HT-29 (cell line): ENCODE measurements at places on chromosomes 1 and 21.

- DNase-seq: no peak
These were observed 118.5 kb downstream of the HLX start for GRCh38 chr1:220997791-220998190.

DNA sequence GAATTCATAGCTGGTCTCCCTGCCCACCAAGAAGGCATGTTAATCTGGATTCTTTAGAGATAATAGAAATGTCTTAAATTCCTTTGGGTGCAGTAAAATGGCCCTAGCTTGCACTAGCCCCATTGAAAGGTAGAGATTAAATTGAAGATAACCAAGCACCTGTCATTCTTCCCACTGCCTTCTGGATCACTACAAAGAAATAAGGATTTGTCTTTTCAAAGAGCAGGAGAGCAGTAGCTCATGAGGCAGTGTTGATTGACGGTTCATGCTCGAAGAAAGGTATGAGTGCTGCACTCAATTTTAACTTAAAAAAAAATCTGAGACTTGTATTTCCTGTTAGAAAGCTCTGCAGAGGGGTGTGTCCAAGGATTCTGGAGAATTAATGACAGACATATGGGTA, 74.9 kb upstream of the F3 start:
- no peak for DNase-seq

- peak; percentile 83 for DNase-seq
These were observed 149.2 kb downstream of the PSMG1 start for GRCh38 chr21:39033878-39034589.

DNA sequence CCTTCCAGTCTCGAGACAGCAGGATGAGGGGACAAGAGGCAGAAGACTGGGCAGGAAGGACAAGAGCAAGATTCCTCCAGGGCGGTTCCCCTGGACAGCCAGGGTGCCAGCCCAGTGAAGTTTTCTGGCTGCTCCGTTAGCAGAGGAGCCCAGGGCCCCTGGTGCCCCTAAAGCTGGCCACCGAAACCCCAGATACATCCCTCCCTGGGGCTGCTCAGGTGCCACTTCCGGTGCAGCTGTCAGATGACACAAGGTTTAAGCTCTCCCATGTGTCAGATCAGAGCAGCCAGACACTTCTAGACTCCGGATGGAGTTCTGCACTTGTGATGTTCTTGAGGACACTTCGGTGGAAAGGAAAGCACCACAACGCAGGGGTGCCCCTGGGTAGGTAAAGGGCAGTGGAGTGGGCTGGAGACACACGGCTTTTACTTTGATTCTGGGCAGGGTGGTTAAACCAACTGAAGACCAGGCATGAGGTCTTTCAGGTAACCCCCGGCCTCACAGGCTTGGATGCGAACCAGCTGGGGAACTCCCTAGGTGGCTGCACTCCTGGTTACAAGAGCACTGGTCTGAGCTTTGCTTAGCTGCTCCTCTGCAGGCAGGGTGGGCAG, 85.7 kb downstream of the ITPKB start:
- no peak for DNase-seq

- peak; percentile 40 for DNase-seq
These were observed 597.9 kb upstream of the ADAMTS5 start for GRCh38 chr21:27564684-27565301.

DNA sequence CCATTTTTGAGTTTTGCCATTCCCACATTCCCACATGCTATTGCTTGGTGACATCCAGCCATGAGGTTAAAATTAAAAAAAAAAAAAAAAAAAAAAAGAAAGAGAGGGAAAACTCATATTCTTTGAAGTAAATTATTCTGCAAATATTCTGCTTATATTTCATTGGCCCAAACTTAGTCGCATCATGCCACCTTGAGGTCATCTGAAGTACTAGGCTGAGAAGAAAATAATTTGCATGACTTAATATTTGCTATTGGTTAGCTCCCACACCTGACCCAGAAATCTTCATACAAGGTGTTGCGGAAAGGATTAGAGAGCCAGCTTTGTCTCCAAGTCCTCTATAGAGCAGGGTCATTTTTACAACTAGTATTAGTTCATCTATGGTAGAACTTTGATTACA, 2206.0 kb downstream of the MRPL39 start:
- peak; percentile 5 for DNase-seq

- peak; percentile 89 for DNase-seq
These were observed 47.4 kb upstream of the PRDX6 start for GRCh38 chr1:173429471-173430402.

- DNase-seq: no peak
These were observed 154.1 kb downstream of the TGFBR3 start for GRCh38 chr1:91731815-91732214.

DNA sequence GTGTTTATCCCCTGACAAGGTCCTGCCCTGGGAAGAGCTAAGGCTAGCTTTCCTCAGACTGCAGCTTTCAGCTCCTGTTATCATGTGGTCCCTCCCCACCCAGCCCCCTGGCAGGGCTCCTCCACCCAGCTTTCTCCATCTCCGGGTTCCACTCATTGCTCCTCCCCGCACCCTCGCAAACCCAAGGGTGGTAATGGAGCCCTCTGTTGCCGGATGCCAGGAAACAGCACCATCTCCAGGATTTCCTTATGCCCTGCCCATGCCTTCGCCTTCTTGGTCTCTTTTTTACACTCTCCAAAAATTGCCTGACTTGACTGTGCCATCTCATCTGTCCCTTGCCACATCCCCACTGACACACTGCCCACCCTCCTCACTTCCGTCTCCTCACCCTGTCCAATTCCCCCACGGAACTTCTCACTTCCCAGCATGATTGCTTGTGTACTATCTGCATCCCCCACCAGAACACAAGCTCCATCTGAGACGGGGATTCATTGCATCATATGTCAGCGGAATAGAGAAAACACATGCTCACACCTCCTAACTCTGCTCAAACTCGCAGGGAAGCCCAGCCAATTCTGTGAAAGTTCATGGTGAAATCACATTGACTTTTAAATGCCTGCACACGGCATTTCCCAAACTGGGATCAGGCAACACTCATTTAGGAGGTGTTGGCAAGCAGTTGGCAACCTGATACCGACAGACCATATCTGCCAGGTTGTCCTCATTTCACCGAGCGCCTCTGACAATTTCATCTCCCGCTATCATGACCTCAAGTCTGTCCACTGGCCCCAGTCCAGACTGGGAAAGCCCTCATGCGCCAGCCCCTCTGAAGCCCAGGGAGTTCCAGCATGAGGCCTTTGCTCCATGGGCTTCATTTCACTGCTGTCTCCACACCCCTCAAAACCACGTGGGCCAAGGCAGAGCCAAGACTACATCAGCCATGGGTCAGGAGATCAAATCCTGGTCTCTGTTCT, 201.1 kb downstream of the MATN1 start:
- DNase-seq: no peak

DNA sequence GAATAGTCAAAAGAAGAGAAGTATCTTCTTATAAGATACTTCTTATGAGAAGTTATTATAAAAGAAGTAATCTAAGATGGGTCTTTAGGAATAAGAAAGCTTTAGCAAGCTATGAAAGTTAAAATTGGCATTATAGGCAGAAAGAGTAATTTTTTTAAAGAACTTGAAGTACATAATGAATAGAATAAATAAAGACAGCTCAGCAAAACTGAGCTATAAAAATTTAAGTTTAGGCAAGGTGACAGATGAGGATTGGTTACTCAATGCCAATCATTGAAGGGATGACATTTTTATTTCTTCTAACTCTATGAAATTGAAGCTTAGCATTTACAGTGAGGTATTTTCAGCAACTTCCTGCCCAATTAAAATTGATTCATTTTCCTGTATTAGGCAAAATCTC, 966.8 kb downstream of the BRINP3 start:
- no peak for DNase-seq

DNA sequence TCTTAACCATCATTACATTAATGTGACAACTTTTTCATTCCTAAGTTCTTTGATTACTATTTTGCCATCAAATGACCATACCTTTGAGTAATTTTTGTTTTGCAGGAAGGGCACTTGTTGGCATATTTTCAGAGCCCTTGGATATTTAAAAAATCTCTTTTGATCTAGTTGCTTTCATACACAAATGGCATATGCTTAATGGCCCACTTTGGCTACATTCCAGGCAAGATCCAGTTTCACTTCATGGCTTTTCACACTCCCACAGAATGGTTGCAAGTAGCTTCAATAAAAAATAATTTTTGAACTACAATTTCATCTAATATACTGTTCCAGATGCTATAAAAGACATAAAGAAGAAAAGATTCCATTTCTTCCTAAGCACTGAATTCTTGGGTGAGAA, 18.1 kb downstream of the ADAM30 start:
- DNase-seq: no peak

GRCh38 chr1:31415658-31416057, 2.6 kb downstream of the SERINC2 start:
- no peak for DNase-seq

GRCh38 chr1:208269338-208269666, 25.1 kb upstream of the PLXNA2 start:
- no peak for DNase-seq

GRCh38 chr1:229888561-229889001, 178.5 kb upstream of the GALNT2 start:
- no peak for DNase-seq

DNA sequence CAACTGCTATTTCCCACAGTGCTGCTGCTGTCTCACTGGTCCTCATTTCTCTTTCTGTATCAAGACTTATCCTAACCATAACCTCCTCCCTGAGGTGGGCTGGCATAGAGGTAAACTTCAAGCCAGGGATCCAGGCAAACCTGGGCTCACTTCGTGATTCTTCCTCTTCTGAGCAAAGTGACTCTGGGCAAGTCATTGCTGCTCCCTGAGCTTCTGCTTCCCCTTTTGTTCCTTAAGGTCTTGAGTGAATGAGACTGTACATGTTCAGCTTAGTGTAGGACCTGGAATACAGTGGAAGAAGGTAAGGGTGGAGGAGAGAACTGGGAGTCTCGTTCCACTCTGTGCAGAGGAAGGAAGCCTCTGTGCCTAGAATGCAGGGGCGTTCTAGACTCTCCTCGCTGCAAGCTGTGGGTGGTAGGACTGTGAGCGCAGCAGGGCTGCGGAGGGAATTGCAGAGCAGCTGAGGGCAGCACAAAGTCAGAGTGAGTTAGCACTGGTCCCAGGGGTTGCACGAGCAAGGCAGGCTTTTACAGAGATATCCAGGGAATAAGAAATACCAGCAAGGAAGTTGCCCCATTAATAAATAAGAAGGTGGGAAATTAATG, 11.4 kb upstream of the ERI3 start:
- DNase-seq: no peak

- DNase-seq: no peak
These were observed 14.7 kb downstream of the NEK2 start for GRCh38 chr1:211660718-211661222.

GRCh38 chr1:2910211-2910610, 108.7 kb upstream of the TTC34 start:
- DNase-seq: no peak

DNA sequence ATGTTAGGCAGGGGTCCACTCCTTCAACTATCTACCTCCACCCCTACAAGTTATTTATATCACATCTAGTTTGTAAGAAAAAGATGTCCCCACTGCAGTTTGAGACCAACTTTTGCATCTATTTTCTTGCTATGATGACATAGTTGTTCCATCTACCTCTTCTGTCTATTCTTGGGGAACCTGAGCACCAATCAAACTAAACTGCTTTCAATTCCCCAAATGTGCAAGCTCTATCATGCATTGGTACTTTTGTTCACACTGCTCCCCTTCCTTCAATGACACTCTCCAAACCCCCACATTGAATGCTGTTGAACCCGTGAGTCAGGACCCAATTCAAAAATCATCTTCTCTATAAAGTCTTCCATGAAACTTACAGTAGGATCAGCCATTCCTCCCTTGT, 16.0 kb upstream of the FRRS1 start:
- no peak for DNase-seq

- no peak for DNase-seq
These were observed 58.4 kb downstream of the IVNS1ABP start for GRCh38 chr1:185258676-185259075.

DNA sequence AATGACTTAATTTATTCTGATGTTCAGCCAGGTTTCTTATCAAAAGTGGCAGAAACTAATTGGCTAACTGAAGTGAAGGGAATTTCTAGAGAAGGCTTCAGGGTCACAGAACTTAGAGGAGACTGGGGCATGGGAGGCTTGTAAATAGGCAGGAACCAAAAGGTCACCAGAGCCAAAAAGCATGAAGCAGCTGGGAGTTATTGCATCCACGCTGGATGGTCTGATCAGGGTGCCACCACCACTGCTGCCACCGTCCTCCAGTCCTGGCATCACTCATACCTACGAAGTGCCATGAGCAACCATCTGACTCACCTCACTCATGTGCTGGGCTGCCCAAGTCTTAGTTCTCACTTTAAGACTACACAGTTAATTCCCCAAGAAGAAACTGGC, 82.5 kb upstream of the DPH5 start:
- DNase-seq: no peak

- DNase-seq: no peak
These were observed 3.9 kb downstream of the ARHGEF2 start for GRCh38 chr1:155974208-155975115.

DNA sequence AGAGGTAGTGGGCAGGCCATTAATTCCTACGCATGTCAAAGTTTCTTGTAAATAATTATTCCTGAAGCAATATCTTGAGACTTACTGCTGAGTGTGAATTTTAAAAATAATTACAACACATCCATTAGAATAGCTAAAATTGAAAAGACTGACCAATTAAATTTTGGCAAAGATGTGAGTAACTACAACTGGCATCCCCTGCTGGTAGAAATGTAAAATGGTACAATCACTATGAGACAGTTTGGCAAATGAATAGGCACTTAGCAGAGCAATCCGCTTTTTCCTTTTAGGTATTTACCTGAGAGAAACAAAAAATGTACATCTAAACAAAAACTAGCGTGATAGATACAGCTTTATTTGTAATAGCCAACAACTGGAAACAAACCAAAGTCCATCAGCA, 798.9 kb downstream of the BRINP3 start:
- no peak for DNase-seq

- DNase-seq: no peak
These were observed 94.9 kb upstream of the ETV3 start for GRCh38 chr1:157233131-157233530.

DNA sequence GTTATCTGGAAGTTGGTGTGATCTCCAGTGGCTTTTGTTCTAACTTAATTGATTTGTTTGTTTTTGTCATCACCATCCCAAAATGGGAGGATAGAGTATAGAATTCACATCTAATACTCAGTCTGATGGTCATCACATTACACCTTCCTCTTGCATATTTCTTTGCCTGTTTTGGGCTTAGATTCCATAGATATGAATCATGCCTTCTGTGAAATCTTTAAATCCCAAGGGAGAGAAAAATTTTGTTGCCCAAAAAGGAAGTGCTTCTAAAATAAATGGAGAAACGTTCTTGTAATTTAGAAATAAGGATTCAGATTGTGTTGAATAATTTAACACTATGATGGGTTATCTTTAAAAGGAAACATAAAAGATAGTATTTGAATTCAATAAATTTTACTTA, 446.0 kb upstream of the LRRC7 start:
- DNase-seq: no peak

DNA sequence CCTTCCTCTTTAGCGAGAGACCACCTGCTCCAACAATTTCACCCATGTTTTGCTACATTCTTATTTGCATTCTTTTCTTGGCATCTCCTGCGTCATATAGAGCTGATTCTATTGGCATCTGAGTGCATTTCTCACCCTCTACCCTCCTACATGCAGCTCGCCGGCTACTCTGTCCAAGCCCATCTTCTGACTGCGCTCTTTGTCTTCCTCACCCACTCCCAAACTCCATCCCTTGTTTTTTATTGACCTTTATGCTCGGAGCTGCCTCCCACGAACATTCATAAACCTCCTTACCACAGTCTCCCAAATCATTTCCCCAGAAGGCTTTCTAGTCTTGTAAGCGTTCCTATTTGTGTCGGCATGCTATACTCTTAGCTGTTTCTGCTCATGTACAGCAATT, 33.6 kb upstream of the FMN2 start:
- DNase-seq: no peak
